NCI-H345 (cell line): ENCODE measurements at places on chromosomes 5 and 9.

DNA sequence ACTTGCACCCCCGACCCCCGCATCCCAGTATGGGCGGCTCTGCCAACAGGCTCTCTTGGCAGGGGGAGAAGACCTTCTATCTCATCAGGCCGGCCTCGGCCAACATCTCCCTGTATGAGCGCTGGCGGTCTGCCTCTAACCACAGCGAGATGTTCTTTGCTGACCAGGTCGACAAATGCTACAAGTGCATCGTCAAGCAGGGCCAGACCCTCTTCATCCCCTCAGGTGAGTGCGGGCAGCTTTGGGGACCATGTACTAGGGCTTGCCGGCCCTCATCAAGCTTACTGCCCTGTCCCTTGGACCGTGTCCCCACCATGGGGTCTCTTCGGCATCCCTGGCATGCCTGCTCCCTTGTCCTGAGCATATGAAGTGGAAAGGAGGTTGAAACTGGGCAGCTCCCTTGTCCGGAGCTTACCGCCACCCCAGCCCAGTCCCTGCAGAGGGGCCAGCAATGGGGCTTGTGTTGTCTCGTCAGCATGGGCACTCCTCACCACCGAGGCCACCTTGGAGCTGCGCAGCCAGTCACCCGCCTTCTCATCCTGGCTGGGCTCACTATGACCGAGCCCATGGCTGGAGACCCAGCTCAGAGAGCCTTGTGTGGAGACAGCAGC, 78.1 kb downstream of the PHF2 start:
- no peak for DNase-seq

DNA sequence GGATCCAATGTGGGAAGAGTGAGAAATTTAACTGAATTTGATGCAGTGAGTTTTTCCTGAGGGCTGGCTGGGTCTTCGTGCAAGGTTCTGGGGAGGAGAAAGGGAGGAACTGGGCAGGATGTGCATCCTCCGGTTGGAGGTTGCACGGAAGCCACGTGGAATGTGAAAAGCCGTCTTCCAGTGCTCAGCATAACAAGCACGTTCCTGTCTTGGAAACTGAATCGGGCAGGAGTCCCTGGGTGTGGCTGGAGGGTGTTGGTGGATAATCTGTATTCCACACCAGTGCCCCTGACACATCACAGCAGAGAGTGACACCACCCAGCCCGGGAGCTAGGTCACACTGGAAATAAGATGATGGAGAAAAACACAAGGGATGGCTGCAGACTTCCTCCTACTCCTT, 154.3 kb downstream of the C5orf15 start:
- DNase-seq, result no peak

- no peak for DNase-seq
These were observed 21.4 kb downstream of the KIF2A start for GRCh38 chr5:62327138-62328053.

- peak; percentile 65 for DNase-seq
These were observed 8.6 kb downstream of the TEK start for GRCh38 chr9:27117489-27118135.

DNA sequence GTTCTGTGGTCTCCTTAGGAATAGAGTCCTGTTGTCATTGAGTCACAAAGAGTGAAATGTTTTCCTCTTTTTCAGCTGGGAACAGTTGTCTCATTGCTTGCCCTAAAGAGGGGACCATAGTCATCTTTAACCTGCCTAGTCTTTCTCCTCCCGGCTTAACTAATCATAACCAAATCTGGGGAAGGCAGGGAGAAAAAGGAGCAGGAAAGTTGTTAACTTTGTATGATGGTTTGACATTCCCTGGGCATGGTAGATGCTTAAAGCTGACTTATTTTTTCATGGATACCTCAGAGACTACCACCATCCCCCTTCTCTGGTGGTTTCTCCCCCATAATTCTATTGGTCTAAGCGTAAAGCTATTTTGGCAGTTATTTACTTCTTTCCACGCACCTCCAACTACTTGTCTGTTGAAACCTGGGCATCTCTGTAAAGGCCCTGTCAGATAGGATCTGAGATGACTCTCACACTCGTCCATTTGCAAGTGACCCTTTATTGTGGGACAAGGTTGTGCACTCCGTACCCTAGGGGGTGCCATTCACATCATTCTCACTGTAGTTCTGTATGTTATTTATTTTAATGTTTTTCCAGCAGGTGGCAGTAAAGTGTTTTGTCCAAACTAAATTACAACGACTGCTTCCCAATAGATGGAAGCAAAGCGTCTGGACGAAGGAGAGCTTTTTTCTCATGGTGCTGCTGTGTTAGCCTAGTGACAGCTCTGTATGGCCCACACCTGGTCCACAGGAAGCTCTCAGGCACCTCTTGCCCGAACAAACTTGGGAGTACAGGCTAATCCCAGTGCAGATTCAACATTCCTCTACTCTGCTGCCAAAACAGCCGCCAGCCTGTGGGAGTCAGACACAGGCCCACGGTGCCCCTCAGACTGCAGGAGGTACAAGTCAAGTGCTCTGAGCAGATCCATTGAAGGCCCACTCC, 3.0 kb upstream of the FAM13B start:
- peak; percentile 90 for DNase-seq

- DNase-seq, result peak; percentile 13
These were observed 343.1 kb downstream of the ZSWIM6 start for GRCh38 chr5:61675015-61675692.

DNA sequence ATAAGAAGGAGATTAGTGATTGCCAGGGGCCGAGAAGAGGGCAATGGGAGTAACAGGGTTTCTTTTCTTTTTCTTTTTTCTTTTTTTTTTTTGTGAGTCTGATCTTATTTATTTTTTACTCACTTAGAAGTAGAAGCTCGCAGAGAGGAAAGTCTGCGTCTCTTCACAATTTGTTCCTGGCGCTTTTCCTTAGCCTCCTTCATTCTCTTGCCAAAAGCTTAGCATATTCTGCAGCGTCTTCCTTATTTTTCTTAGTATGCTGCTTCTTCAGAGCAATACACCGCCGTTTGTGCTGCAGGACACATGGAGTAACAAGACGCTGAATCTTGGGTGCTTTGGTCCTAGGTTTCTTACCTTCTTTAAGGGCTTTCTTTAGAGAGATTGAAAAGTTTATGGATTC, 30.3 kb upstream of the DENND4C start:
- no peak for DNase-seq
